ENCODE measurements at places on chromosomes 7 and 10. TPM values are rescaled to one million over a fixed set of nuclear protein-coding genes. Genes with fewer than 3 reads are reported as not detected.

GRCh38 chr7:92633211-92633906 lies 43.2 kb upstream of the FAM133B start:
- no peaks in the 10 kb centered on the region for H3K27me3 ChIP-seq
- peaks cover 31% of the 10 kb centered on the region for H3K36me3 ChIP-seq
- H3K27ac ChIP-seq = peak overlapping the region; percentile 98
- H3K4me1 ChIP-seq = peaks cover 71% of the 10 kb centered on the region

GRCh38 chr7:68485253-68485917 lies 1112.9 kb upstream of the AUTS2 start:
- H3K4me1 ChIP-seq = no peaks in the 10 kb centered on the region
- H3K36me3 ChIP-seq = no peaks in the 10 kb centered on the region
- no peaks in the 10 kb centered on the region for H3K27me3 ChIP-seq
- no peak overlapping the region for H3K4me3 ChIP-seq

DNA sequence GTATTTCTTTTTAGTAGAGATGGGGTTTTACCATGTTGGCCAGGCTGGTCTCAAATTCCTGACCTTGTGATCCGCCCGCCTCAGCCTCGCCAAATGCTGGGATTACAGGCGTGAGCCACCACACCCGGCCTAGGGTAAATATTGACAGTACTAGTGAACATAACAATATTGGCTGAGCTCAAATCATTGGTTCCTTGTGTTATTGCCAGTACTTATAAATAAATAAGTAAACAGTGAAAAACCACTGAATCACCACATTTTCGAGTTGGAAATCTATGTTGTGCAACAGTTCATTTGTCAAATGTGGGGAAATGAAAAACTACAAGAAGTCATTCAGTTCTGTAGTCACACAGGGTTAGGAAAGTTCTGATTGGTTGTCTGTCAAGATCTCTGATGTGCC lies 15.8 kb downstream of the RPP30 start:
- H3K27me3 ChIP-seq = no peaks in the 10 kb centered on the region
- peaks cover 23% of the 10 kb centered on the region for H3K36me3 ChIP-seq
- no peak overlapping the region for H3K27ac ChIP-seq

The OPN4 gene
- not detected for total RNA-seq

The HGF gene
- total RNA-seq = not detected

DNA sequence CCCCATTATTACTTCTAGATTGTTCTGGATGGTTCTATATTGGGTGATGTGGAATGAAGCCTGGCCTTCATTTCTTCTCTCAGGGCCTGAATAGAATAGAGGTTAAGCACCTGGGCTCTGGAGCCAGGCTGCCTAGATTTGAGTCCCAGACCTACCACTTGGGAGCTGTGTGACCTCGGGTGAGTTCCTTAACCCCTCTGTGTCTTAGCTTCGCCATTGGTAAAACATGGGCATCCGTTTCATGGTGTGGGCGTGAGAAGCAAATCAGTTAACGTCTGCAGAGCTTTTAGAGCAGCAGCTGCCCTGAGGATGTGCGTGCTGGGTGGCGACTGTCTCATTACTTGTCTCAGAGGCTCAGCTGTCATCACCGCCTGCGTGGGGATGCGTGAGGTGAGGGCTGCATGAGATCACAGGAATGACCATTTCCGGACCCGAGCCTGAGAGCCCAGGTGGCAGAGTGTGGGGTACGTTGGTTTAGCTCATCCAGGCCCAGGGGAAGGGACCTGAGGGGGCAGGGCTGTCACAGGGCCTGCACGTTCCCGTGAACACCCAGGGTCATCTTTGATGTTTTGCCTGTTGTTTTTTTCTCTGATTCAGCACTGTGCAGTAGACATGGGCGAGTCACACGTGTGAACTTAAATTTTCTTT lies 9.7 kb downstream of the AGAP3 start:
- no peaks in the 10 kb centered on the region for H3K36me3 ChIP-seq
- DNase-seq = no peak
- no peak overlapping the region for H3K27ac ChIP-seq

DNA sequence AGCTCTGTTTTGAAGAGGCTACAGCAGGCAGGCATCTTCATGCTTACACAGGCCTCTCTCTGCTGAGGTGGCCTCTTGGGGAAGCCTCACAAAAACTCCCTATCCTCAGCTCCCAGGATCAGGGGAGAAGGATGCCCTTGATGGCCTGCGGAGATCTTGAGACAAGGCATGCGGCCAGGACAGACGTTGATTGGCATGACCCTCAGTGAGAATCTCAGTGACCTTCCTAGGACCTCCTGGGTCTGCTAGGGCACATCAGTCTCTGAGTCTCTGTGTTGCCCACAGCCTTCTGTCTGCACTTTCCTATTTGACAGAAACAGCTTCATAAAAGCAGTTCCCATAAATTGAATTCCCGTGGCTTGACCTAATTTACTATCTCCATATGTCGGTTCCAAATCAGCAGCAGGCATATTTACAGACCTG lies 1005.8 kb upstream of the C7orf33 start:
- H3K36me3 ChIP-seq = no peaks in the 10 kb centered on the region
- no peaks in the 10 kb centered on the region for H3K4me1 ChIP-seq
- H3K27me3 ChIP-seq = no peaks in the 10 kb centered on the region
- no peak overlapping the region for H3K27ac ChIP-seq
- H3K4me3 ChIP-seq = no peak overlapping the region

GRCh38 chr7:122468945-122469344 lies 164.4 kb upstream of the FEZF1 start:
- DNase-seq = no peak
- no peaks in the 10 kb centered on the region for H3K4me1 ChIP-seq
- no peak overlapping the region for H3K4me3 ChIP-seq
- H3K27ac ChIP-seq = no peak overlapping the region
- H3K27me3 ChIP-seq = no peaks in the 10 kb centered on the region

GRCh38 chr7:88664630-88665233 lies 94.8 kb upstream of the ZNF804B start:
- H3K4me3 ChIP-seq = no peak overlapping the region
- H3K36me3 ChIP-seq = no peaks in the 10 kb centered on the region
- no peak for DNase-seq
- no peak overlapping the region for H3K27ac ChIP-seq
- no peaks in the 10 kb centered on the region for H3K4me1 ChIP-seq

The TRIL gene
- total RNA-seq = not detected

The SAP25 gene
- total RNA-seq = 6.0 TPM

The OR2A7 gene
- total RNA-seq = 1.4 TPM

- no peak for DNase-seq
- no peaks in the 10 kb centered on the region for H3K4me1 ChIP-seq
- H3K36me3 ChIP-seq = no peaks in the 10 kb centered on the region
- H3K27ac ChIP-seq = no peak overlapping the region
- H3K27me3 ChIP-seq = peaks cover 10% of the 10 kb centered on the region
Measured at GRCh38 chr10:75611993-75612372, 180.6 kb downstream of the LRMDA start.
